ENCODE measurements at places on chromosomes 11 and 22.

- no peak overlapping the region for H3K27ac ChIP-seq
- no peaks in the 10 kb centered on the region for H3K27me3 ChIP-seq
- no peak overlapping the region for H3K4me3 ChIP-seq
- H3K4me1 ChIP-seq = no peaks in the 10 kb centered on the region
- H3K36me3 ChIP-seq = no peaks in the 10 kb centered on the region
Measured at GRCh38 chr22:19805821-19806212, 45.2 kb downstream of the TBX1 start.

- peak within 1 kb of the TSS; percentile 96 for H3K27ac ChIP-seq
- peaks cover 45% of the 10 kb centered on the region for H3K4me1 ChIP-seq
- peak within 1 kb of the TSS; percentile 87 for H3K4me3 ChIP-seq
Measured at GRCh38 chr11:106077609-106078455, at the start of gene AASDHPPT. Gene AASDHPPT (plus strand): TSS chr11:106077662. CDS start chr11:106077711, 49 bp downstream.

- no peak overlapping the region for H3K27ac ChIP-seq
- no peaks in the 10 kb centered on the region for H3K27me3 ChIP-seq
- peaks cover 7% of the 10 kb centered on the region for H3K4me1 ChIP-seq
- H3K36me3 ChIP-seq = peaks cover 43% of the 10 kb centered on the region
- H3K4me3 ChIP-seq = no peak overlapping the region
Measured at GRCh38 chr11:7640816-7641215, 32.5 kb downstream of the CYB5R2 start.

GRCh38 chr11:109902764-109903433 lies 190.3 kb upstream of the ZC3H12C start:
- H3K27me3 ChIP-seq = no peaks in the 10 kb centered on the region
- DNase-seq = no peak
- no peak overlapping the region for H3K4me3 ChIP-seq
- H3K36me3 ChIP-seq = no peaks in the 10 kb centered on the region
- H3K27ac ChIP-seq = no peak overlapping the region
